ENCODE measurements at places on chromosomes 5 and 9. TPM values are rescaled to one million over a fixed set of nuclear protein-coding genes. Genes with fewer than 3 reads are reported as not detected.
A peak's percentile ranks its signal among the peaks of the same experiment; 100 is the strongest.

The GDA gene
- 2.0 TPM for total RNA-seq

The SPATA9 gene
- not detected for total RNA-seq

The CCDC152 gene
- total RNA-seq: 0.77 TPM

The SLC6A3 gene
- not detected for total RNA-seq

- no peak for DNase-seq
These were observed 48.3 kb downstream of the IARS1 start for GRCh38 chr9:92245005-92245797.

- DNase-seq: peak; percentile 86
These were observed 597.3 kb upstream of the SGCD start for GRCh38 chr5:155729684-155730059.

DNA sequence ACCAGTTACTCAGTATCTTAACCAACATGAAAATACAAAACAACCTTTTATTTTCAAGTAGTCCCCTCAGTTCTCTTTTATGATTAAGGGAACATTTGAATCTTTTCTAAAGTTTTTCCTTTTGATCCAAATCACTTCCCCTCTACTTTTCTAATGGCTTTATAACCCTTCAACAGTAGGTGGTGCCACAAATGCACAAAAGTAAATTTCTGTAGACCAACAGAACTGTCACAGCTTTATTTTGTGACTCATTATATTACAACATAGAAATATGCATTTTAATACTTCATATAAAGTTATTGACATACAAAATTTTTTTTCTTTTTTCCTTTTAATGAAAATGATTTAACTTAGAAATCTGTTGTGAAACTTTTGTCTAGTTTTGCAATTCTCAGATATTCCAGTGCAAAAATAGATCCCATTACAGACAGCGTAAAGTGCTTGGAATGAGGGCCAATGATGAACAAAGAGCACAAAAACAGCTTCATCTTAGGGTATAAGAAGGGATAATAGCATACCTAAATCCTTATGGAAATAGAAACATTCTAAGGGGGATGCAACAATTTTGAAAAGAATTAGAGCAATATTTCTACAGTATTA lies 17.0 kb downstream of the NIPSNAP3B start:
- no peak for DNase-seq

- DNase-seq: no peak
These were observed 8.8 kb downstream of the MAPK9 start for GRCh38 chr5:180283026-180283615.

DNA sequence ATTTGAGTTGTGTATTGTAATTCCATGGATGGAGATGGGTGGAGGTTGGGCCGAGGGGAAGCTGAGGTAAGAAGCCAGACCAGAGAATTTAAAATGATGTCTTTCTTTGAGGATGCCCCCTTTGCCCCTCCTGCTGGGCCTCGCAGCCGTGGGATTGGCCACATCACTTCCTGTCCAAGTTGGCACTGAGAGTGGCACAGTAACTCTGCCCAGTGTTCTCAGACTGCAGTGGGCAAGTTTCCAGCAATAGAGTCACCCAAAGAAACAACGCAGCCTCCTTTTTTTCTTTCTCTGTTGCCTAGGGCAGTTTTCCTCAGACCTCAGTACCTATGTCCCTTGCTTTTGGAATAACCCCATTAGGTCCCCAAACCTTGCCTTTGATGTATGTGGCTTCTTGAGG lies 306.6 kb upstream of the DMRT1 start:
- peak; percentile 50 for DNase-seq

- no peak for DNase-seq
These were observed 61.7 kb upstream of the TAF11L2 start for GRCh38 chr5:17436350-17436749.

DNA sequence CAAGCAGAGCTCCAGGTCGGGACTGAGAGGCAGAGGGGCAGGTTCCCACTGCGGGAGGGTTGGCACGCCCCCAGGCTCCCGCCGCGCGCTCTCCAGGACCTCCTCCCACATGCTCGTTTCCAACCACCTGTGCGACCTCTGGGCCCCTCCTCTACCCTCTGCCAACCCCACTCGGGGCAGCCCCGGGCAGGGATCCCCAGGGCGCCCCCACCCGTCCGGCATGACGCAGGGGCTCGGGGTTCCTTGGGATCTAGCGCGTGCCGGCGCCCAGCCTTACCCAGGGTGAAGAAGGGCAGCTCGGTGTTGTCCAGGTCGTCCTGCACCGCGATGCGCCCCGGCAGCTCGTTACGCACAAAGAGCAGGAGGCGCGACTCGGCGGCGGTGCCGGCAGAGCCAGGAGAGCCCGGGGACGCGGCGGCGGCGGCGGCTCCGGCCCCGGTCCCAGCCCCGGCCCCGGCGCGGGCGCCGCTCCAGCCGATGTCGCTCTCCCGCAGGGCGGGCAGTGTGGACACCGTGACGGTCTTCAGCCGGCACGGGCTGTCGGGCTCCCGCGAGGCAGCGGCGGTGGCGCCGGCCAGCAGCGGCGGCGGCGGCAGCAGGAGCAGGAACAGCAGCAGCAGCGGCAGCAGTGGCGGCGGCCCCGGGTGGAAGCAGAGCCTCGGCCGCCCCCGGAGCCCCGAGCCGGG lies 494 bp downstream of the ASTN2 start:
- peak; percentile 36 for DNase-seq

DNA sequence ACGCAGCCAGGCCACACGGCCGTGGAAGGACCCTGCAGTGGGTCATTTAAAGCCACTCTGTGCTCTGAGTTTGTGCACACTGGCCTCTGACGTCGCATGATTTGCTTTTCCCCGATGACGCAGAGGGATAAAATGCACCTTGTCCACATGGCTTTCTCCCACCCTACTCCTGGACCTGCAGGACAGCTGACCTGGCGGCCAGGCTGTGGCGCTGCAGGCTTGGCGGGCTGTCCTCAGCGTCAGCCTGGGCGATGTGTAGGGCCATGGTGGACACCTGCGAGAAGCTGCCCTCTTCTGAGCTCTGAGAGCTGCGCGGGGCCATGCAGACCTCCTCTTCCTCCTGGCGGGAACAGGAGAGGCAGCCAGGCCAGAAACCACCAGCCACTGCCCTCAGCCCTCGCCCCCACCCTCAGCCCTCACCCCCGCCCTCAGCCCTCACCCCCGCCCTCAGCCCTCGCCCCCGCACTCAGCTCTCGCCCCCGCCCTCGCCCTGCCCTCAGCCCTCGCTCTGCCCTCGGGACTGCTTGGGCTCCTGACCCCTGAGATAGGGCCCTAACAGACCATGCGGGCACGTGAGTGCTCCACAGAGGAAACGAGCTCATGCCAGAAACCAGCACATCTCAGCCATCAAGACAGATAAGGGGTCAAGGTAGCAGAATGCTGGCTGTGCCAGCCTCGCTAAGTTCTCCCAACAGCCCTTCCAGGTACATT lies 20.0 kb upstream of the SCGB3A1 start:
- DNase-seq: no peak

DNA sequence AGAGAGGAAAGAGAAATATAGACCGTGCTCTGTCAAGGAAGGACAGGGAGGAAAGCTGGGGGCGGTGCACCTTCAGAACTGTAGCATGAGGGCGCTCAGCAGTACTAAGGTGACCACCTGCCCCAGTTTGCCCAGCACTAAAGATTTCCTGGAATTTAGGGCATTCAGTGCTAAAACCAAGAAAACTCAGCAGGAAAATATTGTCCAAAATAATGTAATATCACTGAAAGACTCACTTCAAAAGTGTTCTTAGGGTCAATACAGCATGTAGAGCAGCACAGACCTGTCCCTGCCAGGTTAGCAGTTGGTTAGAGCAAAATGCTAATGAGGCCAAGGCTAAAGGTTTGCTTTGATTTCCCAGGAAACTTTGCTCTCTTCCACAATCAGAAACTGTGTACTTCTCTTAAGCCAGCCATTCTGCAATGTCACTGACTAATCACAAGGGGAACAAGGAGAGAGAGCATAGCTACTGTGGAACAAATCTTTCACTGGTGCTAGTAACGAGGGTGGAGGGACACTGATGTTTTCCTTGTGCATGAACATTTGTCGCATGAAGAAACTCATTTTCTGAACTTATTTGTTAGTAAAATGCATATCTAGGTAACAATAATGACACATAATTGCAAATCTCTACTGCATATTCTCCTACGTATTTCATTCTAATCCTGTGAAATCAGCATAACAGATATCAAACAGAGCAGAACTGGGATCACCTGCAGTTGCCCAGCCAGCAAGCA lies 53.0 kb upstream of the GRAMD2B start:
- no peak for DNase-seq

- peak; percentile 49 for DNase-seq
These were observed 65.0 kb downstream of the MAST4 start for GRCh38 chr5:66661149-66661548.

- no peak for DNase-seq
These were observed 169.0 kb downstream of the CDH6 start for GRCh38 chr5:31362529-31362900.

GRCh38 chr5:118990582-118990981 lies 2.2 kb upstream of the DTWD2 start:
- DNase-seq: no peak

DNA sequence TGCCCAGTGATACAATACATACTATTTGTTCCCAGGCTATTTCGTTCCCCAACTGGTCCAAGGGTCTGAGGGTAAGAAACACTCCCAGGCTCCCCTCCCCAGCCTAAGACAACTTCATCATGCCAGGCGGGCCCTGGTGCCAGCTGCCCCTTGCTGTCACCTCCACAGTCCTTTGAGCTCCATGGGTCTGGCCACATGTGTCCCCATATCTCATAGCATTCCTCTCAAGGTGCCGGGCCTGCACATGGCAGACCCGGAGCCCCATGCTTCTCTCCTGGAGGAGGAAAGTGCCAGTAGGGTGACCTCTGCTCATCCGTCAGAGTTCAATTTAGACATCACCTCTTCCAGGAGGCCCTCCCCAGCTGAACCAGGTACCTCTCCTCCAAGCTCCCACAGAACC lies 120.5 kb downstream of the C5orf15 start:
- no peak for DNase-seq

DNA sequence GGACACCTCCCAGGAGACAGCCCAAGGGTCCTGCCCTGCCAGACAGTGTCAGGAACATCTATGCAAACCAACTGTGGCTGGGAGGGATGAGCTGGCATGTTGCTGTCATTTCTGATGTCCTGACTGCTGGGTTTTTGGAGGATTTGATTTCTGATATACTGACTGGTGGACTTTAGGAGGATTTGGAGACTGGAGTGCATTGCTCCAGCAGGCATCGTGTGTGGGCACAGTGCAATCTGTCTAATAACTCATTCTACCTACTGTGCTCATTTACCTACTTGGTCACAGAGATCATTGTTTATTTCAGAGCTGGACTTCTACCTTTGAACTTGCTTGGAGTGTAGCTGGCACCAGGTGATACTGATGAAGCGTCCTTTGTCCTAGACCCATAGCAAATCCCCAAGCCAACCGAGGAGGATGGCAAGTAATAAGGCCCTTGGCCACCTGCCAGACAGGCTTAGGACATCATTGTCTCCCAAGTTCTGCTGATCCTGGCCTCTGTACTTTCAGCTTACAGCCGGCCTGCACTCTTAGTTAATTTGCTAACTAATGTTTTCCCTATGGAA lies 124.3 kb upstream of the ICE1 start:
- no peak for DNase-seq

- no peak for DNase-seq
These were observed 8.9 kb downstream of the PARP8 start for GRCh38 chr5:50675385-50675784.

- DNase-seq: no peak
These were observed 80.5 kb downstream of the SH3RF2 start for GRCh38 chr5:146016764-146017484.

DNA sequence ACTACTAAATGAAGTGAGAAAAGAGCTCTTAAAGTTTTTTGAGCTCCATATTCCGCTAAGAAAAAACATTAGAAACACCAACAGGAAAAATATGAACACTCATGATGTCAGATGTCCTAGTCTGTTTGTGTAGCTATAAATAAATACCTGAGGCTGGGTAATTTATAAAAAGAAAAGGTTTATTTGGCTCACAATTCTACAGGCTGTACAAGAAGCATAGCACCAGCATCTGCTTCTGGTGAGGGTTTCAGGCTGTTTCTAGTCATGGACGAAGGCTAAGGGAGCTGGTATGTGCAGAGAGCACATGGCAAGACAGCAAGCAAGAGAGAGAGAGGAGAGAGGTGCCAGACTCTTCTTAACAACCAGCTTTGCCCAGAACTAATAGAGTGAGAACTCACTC lies 186.2 kb downstream of the PLK2 start:
- DNase-seq: no peak

DNA sequence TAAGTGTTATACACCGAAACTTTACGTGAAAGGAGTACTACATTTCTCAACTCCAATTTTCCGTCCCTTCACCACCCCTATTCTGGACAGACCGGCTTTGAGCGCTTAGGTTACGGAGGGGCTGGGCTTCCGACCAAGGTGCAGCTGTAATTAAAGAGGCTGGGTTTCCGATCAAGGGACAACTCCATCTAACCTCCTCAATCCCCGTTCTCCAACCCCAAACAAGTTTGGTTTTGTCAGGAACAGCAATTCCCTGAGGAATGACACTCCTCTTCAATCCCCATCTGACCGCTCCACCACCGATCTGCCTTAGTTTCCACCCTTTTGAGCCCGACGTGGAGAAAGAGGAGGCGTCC lies 577 bp downstream of the TUT7 start:
- DNase-seq: no peak

GRCh38 chr9:18365651-18366050 lies 108.3 kb upstream of the ADAMTSL1 start:
- DNase-seq: no peak

DNA sequence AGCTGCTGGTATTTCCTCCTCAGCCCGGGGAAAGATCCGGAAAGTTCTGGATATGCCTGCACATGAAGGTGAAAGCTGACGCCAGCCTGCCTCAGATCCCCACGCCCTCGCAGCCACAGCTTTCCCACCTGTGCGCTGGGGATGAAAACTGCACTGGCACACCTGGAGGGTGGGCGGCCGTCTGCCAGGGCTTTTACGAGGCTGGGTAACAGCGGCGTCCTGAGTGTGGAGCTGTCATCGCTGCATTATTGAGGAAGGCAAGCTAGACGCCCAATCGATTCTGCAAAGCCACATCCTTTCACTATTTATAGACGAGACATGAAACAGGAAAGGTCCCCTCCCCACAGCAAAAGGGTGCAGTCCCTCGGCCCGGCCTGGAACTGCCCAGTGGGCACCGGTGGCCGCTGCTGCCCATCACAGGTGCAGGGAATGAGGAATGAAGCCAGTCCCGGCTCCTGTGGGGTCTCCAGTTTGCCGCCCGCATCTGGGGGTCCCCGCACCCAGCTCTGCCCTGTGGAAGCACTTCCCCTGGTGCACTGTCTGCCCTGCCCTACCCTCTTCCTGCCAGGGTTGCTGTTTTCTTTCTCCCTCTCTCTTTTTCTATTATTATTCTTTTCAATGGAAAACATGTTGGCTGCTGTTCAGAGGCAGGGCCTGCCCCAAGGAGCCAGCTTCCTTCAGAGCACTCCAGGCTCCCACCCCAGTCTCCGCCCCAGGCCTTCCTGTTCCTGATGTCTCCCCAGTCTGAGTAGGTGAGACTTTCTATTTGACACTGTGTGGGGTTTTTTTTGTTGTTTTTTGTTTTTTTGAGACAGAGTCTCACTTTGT lies 7.0 kb downstream of the NOTCH1 start:
- no peak for DNase-seq

DNA sequence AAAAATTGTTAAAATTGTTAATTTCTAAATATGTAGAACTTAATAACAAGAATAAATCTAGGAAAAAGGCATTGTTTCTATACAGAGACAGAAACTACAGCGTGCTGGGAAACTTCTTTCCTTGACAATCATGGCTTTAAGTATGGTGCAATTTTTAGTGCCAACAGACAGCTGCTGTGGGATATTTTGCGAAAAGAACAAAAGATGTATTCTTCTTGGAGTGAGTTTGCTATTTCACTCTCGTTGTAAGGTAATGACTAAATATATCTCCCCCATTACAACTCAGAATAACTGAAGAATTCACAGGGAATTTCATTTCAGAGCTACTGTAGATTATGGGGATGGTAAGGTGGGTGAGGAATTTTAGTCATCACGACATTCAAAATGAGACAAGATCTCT lies 2055.0 kb upstream of the ACO1 start:
- DNase-seq: no peak
